ENCODE measurements at places on chromosomes 11 and 22.

GRCh38 chr22:22951035-22951434, 63.4 kb downstream of the IGLL5 start:
- no peak overlapping the region for H3K4me3 ChIP-seq
- no peak overlapping the region for H3K27ac ChIP-seq
- H3K36me3 ChIP-seq = no peaks in the 10 kb centered on the region
- H3K27me3 ChIP-seq = no peaks in the 10 kb centered on the region

DNA sequence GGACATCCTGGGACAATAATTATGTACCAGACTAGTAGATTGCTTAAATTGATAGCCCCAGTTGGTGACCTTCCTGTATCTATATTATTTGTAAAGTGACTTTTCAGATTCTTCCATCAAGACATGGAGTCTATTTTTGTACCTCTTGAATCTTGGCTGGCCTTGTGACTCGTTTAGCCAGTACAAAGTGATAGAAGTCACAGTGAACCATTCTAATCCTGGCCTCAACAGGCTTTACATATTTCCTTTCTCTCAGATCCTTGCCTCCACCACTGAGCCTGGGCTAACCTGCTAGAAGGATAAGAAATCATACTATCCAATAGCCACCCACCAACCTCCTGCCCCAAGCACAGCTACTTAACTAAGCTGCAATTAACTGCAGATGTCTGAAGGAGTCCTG, 37.5 kb upstream of the SLC6A5 start:
- peaks cover 1% of the 10 kb centered on the region for H3K27me3 ChIP-seq
- DNase-seq = no peak
- no peak overlapping the region for H3K27ac ChIP-seq
- H3K4me1 ChIP-seq = no peaks in the 10 kb centered on the region

DNA sequence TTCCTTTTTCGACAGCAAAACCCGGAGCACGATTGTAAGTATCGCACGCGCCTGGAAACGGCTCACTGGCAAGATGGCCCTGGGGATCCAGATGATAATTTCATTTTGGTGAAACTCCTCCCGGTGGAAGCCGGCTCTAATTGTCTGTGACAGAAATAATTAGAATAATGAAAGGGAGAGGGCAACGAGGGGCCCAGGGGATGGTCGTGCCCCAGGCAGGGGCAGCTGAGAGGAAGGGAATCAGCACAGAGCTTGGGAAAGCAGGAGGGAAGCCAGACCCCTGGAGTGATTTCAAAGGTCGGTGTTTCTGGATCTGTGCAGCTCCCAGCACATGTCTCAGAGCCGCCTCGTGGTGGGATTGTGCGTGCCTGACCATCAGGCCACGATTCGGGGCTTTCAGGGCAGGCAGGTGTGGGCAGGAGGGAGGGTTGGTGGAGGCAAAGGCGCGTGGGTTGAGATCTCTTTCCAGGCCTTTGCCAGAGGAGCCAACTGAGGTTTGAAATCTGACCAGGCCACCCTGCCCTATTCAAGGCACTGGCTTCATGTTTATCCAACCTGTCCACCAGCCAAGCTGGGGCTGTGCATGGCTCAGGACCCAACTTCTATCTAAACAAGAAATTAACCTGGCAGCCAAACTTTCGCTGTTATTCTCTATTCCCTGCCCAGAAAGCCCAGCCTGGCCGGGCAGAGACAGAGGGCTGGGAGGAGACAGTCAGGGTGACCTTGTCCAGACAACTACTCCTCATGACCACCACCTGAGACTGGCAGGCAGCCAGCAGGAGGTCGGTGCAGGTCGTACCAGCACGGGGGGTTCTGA, 27.8 kb downstream of the ANO1 start:
- no peak for DNase-seq
- no peaks in the 10 kb centered on the region for H3K4me1 ChIP-seq
- H3K36me3 ChIP-seq = no peaks in the 10 kb centered on the region

DNA sequence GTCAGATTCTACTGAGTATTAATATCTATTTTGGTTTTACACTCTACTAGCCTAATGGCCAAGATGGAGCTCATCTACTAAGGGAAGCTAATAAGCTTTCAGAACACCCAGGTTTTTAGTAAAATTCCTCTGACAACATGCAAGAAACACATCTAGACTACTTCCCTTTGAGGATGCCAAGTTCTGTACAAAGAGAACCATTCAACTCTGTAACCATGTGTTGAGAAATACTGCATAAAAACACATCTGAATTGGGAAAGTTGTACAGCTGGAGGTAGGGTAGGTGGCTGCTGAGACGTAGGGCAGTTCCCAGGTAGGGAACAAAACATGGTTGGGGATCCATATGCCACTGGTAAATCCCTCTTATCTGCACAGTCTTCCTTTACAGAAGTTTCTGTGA, 66.2 kb downstream of the SC5D start:
- H3K4me3 ChIP-seq = no peak overlapping the region
- H3K27me3 ChIP-seq = no peaks in the 10 kb centered on the region
- peaks cover 2% of the 10 kb centered on the region for H3K4me1 ChIP-seq
- H3K36me3 ChIP-seq = no peaks in the 10 kb centered on the region
- H3K27ac ChIP-seq = no peak overlapping the region
- DNase-seq = no peak

DNA sequence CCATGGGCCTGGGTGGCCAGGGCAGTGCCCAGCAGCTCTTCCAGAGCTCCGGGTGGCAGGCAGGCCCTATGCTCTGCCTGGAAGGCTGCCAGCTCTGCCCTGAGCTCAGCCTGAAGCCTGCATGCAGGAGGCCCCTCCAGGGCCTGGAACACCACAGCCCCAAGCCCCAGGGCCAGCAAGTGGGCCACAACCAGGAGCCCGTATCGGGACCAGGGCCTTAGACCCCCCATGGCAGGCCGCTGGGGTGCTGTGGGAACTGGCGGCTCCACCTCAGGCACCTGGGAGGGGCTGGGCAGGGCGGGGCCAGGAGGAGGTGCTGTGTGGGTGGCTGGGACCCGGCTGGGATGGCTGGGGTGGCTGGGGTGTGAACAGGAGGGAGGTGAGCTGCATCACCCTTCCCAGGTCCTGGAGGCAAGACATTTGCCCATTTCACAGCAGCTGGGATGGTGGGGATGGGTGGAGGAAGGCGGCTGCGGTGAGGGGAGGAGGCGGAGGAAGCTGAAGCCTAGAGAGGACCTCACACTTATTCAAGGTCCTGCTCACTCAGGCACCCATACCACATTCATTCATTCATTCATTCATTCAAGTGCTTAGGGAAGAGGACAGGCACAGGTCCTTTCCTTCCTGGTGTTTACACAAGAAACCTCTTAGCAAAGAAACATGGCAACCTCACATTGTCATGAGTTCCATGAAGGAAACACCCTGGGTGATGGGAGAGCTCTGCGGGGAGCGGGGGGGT, at the start of gene KCNK7:
Gene KCNK7 (minus strand): TSS at position 258 of the 739 bp plus-strand sequence. CDS start 28 bp downstream, at position 230.
- no peak for DNase-seq
- H3K36me3 ChIP-seq = peaks cover 7% of the 10 kb centered on the region
- H3K27ac ChIP-seq = no peak within 1 kb of the TSS
- H3K27me3 ChIP-seq = no peaks in the 10 kb centered on the region

GRCh38 chr22:38110008-38110862, at the start of gene BAIAP2L2:
Gene BAIAP2L2, minus strand, starts transcription at chr22:38110684. Its CDS starts 159 bp downstream, at chr22:38110525.
- peaks cover 24% of the 10 kb centered on the region for H3K36me3 ChIP-seq
- peak; percentile 17 for DNase-seq
- no peaks in the 10 kb centered on the region for H3K4me1 ChIP-seq

- no peak overlapping the region for H3K4me3 ChIP-seq
- DNase-seq = no peak
- H3K27me3 ChIP-seq = no peaks in the 10 kb centered on the region
- no peak overlapping the region for H3K27ac ChIP-seq
Measured at GRCh38 chr11:126655807-126656128, 300.3 kb downstream of the ST3GAL4 start.

DNA sequence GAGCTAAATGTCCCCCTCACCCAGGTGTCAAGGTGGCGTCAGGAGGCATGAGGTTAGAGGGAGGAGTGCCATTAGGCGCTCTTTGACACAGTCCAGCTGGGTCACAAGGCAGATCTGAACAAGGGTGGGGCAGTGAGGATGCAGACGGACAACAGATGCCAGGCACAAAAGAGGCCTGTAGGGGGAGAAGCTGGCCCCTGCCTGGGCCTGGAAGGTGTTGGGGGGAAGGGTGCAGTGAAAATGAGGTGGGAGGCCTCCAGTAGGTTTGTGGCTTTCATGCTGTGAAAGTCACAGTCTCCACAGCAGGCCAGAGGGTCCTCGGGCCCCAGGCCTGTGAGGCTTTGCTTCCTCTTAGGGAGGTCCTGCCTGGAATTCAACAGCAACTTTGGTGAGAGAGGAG, 85.0 kb upstream of the PLET1 start:
- no peaks in the 10 kb centered on the region for H3K36me3 ChIP-seq
- no peak overlapping the region for H3K27ac ChIP-seq
- H3K4me1 ChIP-seq = no peaks in the 10 kb centered on the region

GRCh38 chr11:66226101-66226500, 42.3 kb upstream of the RAB1B start:
- H3K27ac ChIP-seq = no peak overlapping the region
- H3K36me3 ChIP-seq = peaks cover 31% of the 10 kb centered on the region
- no peak overlapping the region for H3K4me3 ChIP-seq
- no peak for DNase-seq

DNA sequence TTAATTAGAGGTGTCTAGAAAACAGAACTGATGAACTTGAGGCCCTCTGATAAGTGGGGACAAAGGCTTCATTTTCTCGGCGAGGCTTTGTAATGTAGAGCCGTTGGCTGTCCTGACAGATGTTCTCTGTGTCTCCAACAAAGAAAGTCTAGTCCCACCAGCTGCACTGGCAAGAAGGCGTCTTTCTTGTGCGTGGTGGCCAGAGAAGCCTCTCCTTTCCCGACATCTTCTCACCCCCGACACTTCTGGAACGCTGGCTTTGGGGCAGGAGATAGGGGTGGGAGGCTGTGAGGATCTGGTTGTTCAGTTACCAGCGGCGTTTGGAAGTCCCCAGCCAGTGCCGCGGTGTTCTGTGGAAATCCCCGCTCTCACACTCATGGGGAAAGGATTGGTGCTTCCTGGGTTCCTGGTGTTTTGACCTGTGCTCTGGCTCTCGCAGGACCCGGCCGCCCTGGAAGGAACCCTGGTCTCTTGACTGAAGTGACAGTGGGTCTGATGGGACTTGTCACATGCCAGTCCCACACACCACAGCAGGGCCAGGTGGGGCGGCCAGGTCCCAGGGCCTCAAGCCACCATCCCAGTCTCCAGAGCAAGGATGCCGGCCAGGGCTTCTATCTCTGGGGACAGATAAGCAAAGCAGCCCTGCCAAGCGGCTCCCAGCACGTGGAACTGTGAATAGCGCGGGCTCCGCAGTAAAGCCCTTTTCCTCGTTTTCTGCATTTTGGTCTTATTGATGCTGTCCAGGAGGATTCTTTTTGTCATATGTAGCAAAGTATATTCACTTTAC, 23.2 kb downstream of the FADS2 start:
- no peak overlapping the region for H3K27ac ChIP-seq
- no peaks in the 10 kb centered on the region for H3K27me3 ChIP-seq
- peaks cover 92% of the 10 kb centered on the region for H3K36me3 ChIP-seq
- no peak for DNase-seq
- no peak overlapping the region for H3K4me3 ChIP-seq

- no peak for DNase-seq
- no peak overlapping the region for H3K4me3 ChIP-seq
- no peak overlapping the region for H3K27ac ChIP-seq
- no peaks in the 10 kb centered on the region for H3K36me3 ChIP-seq
- no peaks in the 10 kb centered on the region for H3K4me1 ChIP-seq
Measured at GRCh38 chr11:114609429-114609828, 13.8 kb upstream of the NXPE4 start.

DNA sequence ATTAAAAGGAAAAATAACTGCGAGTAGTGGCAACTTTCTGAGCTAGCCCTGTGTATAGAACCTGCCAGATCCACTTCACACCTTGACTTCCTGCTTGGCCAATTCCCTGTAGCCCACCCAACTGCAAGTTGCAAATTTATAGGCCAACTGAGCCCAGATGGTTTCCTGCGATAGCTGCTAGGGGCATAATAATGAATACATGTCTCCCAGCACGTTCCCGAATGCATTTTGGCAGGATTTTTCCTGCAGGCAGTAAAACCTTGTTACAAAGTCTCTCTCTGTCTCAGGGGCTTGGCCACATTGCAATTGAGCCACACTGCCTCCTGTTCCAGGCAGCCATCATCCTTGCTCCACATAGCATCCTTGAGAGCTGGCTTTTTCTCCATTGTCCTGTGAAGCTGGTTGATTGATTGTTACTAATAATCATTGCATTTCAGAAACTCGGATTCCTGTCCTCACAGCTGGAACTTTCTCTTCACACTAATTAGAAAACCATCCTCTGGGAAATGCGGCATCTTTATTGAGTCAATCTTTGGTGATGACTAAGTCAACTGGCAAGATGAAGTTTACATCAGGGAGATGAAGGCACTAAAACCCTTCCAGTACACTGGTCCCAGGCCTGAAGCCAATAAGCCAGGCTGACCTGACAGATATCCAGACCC, 18.6 kb upstream of the LMO2 start:
- DNase-seq = no peak
- H3K4me3 ChIP-seq = no peak overlapping the region
- H3K4me1 ChIP-seq = peaks cover 28% of the 10 kb centered on the region
- no peaks in the 10 kb centered on the region for H3K36me3 ChIP-seq

- no peak overlapping the region for H3K4me3 ChIP-seq
- no peaks in the 10 kb centered on the region for H3K27me3 ChIP-seq
- no peak for DNase-seq
- no peaks in the 10 kb centered on the region for H3K4me1 ChIP-seq
- H3K36me3 ChIP-seq = peaks cover 33% of the 10 kb centered on the region
- no peak overlapping the region for H3K27ac ChIP-seq
Measured at GRCh38 chr11:119044708-119045107, 12.3 kb downstream of the HYOU1 start.

GRCh38 chr22:30596199-30596598, 4.5 kb upstream of the PES1 start:
- DNase-seq = no peak
- no peak overlapping the region for H3K27ac ChIP-seq
- peaks cover 5% of the 10 kb centered on the region for H3K4me1 ChIP-seq
- H3K36me3 ChIP-seq = no peaks in the 10 kb centered on the region

GRCh38 chr11:98423933-98424332, 596.8 kb upstream of the CNTN5 start:
- no peaks in the 10 kb centered on the region for H3K36me3 ChIP-seq
- DNase-seq = no peak
- H3K4me1 ChIP-seq = no peaks in the 10 kb centered on the region
- no peak overlapping the region for H3K4me3 ChIP-seq

DNA sequence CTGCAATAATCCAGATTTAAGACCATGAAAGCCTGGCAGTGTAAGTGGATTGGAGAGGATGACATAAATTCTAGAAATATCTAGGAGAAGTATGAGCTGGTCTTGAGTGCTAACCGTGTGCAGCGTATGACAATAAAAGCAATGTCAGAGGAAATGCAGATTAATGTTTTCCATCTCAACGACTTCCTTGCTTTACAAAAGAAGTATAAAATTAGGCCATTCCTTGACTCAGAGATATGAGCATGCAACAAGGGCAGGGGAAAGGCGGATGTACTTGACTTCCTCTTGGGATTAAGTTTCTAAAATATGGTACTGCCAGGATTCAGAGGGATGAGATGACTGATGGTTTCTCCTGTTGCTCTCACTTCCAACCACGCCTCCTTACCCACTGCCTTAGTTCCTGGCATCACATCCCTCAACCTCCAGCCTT, 32.3 kb downstream of the ADAMTS15 start:
- no peak for DNase-seq
- H3K27ac ChIP-seq = no peak overlapping the region
- H3K36me3 ChIP-seq = no peaks in the 10 kb centered on the region
- H3K4me1 ChIP-seq = no peaks in the 10 kb centered on the region
- peaks cover 1% of the 10 kb centered on the region for H3K27me3 ChIP-seq

- H3K27ac ChIP-seq = no peak overlapping the region
- DNase-seq = no peak
- H3K4me3 ChIP-seq = no peak overlapping the region
Measured at GRCh38 chr11:130806746-130807145, 109.5 kb downstream of the SNX19 start.

- DNase-seq = no peak
- H3K36me3 ChIP-seq = peaks cover 3% of the 10 kb centered on the region
- H3K4me1 ChIP-seq = peaks cover 59% of the 10 kb centered on the region
- H3K27me3 ChIP-seq = no peaks in the 10 kb centered on the region
- no peak overlapping the region for H3K4me3 ChIP-seq
Measured at GRCh38 chr22:17769013-17769715, 5.1 kb downstream of the BID start.
